ENCODE measurements at places on chromosomes 16 and 17. TPM values are rescaled to one million over a fixed set of nuclear protein-coding genes. Genes with fewer than 3 reads are reported as not detected.

Gene CD300LB
- not detected for total RNA-seq

Gene HSF5
- total RNA-seq, result not detected

Gene CD300C
- total RNA-seq, result not detected

Gene CACNG1
- total RNA-seq, result not detected

Gene ORMDL3
- 80.9 TPM for total RNA-seq

Gene C17orf67
- 1.8 TPM for total RNA-seq

Gene TPSB2
- not detected for total RNA-seq

Gene CES5A
- not detected for total RNA-seq

Gene TNFRSF13B
- total RNA-seq, result 3.3 TPM

Gene CCL7
- total RNA-seq, result not detected

Gene OR4D2
- not detected for total RNA-seq

Gene C1QTNF8
- 0.15 TPM for total RNA-seq

Gene EPX
- not detected for total RNA-seq

Gene TIMP2
- 42.7 TPM for total RNA-seq

Gene KRT20
- total RNA-seq, result not detected

Gene PSME3IP1
- 90.8 TPM for total RNA-seq

Gene DLX4
- total RNA-seq, result 2.1 TPM

Gene KRTAP4-2
- total RNA-seq, result not detected

Gene PRSS36
- total RNA-seq, result 0.22 TPM

Gene ADGRG3
- total RNA-seq, result not detected

Gene KRT17
- total RNA-seq, result not detected

Gene NPIPA8
- total RNA-seq, result 0.75 TPM

Gene ZP2
- not detected for total RNA-seq

Gene SEZ6L2
- 48.7 TPM for total RNA-seq

All from endodermal cell (in vitro differentiated cells).